Myocyte (in vitro differentiated cells): ENCODE measurements at places on chromosomes 12 and 14.

DNA sequence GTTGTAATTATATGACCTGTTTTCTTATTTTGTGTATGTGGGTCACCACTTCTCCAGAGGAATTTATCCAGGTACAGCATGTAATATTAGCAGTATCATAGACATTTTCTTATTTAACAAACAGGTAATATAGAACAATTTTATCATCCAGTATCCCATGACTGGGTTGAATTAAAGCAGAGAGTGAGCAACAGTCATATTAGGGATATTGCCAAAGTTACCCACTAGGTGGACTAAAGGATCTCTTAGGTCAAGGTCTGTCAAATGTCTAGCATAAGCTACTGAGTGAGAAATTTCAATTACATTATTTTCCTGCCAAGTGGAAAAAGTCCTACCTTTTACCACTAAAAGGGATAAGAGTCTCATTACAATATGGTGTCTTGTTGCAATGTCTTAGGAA is 62.1 kb upstream of the TRIM9 start:
- peak; percentile 64 for DNase-seq

DNA sequence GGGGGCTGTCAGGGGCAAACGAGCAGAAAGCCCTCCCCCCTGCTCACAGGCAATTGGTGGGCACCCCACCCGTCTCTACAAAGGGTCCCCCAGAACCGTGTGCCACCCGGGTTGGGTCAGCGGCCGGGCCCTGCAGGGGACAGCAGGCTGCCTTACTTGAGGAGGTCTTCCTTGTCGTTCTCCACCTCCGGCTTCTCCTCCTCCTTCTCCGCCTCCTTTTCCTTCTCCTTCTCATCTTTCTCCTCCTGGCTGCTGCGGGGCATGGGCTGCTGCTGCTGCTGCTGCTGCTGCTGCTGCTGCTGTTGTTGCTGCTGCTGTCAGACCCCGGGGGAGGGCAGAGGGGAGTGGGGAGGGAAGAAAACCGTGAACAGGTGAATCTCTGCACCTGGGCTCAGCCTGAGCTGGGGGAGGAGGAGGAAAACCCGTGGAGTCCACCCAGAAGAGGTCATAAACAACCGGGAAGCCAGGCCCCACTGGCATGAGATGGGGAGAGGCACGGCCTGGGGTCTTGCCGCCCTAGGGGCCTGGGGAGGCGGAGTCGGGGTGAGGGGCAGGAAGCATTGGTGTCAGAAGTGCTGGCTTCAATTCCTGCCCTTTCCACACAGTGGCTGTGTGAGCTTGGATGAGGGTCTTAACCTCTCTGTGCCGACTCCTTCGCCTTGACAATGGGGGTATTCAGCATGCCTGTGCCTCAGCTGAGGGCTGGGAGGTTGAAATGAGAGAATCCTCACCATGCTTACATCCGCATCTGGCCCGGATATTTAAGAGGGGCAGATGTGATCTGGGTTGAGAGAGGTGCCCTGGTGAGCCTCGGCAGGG is 107.6 kb downstream of the RFLNA start:
- DNase-seq = no peak

DNA sequence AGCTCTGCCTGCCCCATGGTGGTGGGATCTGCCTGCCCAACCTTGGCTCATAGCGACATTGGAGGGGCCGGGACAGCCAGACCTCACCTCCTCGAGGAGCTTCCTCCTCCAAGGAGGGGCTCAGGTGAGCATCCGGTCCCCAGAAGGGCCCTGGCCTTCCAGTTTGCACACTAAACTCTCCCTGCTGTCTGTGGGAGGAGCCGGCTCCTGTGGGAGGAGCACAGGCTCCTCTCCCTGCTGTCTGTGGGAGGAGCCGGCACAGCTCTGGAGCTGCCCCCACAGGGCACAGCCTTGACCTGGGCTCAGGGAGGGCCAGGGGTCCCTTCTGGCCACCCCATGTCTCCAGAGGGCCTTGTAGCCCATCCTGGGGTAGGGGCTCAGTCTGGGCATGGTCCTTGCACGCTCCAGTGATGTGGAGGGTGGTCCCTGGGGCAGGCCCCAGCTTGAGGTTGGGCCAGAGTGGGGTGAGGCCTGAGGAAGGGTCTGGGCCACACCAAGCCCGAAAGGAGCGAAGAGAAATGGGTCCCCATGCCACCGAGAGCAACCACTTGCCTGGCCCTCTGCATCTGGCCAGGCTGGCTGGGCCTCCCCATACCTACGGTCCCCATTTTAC is 147.5 kb upstream of the C14orf180 start:
- DNase-seq = no peak

DNA sequence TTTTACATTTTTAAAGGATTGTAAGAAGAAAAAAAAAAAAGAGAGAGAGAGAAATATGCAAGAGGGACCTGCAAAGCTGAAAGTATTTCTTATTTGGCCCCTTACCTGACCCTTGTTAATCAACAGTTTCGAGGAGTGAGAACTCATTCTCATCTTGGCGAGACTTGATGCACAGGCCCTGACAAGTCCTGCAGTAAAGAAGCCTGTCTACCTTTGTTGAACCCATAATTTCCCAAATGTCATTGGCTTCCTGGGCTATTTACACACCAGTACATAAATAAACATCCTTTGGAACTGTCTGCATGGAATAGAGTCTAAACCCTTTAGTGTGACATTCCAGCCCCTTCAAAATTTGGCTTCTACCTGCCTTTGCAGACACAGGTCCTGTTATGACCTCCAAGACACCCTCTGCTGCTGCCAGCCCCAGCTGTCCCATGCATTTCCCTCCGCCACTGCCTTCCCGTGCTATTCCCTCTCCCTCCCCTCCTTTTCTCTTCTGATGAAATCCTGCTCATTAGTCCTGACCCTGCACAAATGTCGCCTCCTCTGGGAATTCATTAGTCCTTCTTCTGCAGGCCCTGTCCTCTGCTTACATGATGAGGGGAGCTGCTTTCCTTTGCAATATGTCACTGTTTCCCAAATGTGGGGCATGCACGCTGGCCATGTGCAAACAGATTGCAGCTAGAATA is 35.1 kb downstream of the MYL2 start:
- no peak for DNase-seq

GRCh38 chr14:40347675-40348074 is 915.4 kb upstream of the FBXO33 start:
- no peak for DNase-seq

GRCh38 chr12:78700565-78700964 is 164.0 kb upstream of the SYT1 start:
- DNase-seq = no peak

GRCh38 chr14:89470401-89470800 is 53.4 kb upstream of the FOXN3 start:
- DNase-seq = no peak

DNA sequence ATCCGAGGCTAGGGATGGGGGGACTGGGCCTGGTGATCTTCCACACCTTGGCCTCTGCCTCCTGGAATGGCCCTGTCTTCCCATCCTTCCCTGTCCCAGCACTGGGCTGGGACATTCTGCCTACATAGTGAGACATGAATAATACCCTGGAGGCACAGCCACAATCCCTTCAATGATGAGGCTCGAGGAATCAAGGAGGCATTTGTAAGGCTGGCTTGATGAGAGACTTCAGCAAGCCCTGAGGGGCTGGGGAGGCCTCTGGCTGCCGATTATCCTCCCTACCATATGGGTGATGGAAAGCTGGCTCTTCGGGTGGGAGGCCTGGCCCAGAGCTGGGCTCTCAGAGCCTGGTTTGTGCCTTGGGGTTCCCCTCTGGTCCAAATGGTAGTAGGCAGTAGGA is 92.5 kb downstream of the CALM1 start:
- no peak for DNase-seq

DNA sequence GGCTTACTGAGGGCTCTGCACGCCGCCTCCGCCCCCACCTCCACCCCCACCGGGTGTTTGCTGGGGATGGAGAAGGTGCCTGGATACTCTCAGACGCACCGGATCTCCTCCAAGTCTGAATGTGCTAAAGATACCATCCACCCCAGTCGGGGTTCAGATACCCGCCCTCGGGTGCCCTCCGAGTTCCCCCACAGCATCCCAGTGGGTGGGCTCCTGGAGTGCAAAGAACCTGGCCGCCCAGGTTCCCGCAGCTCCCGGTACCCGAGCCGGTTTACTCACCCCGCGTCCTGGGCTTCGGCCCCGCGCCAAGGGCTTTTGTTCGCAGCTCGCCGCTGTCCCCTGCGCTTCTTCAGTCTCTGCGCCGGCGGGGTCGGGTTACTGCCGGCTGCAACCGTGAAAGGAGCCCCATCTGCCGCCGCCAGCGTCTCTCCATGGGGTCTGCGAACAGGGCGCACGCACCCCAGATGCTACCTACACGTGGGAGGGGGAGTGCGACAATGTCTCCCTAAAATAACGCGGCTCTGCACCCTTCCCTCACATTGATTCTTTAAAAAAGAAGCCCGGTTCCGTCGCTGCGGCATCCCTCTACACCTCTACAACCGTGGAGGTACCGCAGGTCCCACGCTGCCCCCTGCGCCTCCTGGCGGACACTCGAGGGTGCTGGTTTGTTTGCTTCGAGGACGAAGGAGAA is at the start of gene CCDC177:
TSS of gene CCDC177 (minus strand) at position 609 of the 691 bp plus-strand sequence. CDS start 1,249 bp downstream, outside the sequence.
- DNase-seq = peak; percentile 26
